ENCODE measurements at places on chromosomes 3 and 15.

GRCh38 chr3:65788461-65788860 is 250.3 kb downstream of the MAGI1 start:
- no peak for DNase-seq

- no peak for DNase-seq
Measured at GRCh38 chr3:102200126-102200525, 234.7 kb upstream of the ZPLD1 start.

DNA sequence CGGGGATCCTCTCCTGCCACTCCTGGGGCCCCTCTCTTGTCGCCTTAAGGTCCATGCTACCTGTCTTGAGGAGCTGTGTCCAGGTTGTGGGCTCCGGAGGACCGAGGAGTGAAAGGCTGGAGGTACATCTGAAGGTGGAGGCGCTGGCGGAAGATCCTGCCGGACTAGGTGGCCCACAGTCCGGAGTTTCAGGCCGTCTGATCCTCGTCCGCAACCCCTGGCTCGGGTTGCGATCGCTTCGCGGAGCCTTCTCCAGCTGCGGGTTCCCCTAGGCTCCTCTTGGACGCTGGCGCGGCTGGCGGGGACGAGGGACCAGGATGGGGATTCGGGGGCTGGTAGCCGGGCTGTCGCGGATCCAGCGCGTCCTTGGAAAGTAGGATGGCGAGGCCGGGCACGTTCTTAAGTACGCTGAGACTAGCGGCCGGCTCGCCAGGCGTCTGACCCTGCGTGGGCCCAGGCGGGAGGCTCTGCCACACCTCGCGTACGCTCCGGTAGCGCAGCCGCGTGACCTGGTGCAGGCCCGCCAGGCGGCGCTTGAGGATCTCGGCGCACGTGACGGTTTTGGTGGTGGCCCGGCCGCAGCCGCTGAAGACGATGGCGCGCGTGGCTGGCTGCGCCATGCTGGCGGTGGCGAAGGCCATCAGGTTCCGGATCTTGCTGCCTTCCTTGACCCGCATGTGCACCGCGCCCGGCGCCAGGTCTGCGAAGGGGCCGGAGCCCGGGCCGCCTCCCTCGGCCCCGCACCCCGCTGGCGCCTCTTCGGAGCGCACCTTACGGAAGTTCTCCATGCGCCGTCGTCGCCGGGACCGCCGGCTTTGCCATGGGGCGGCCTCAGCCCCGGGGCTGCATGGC is 550 bp downstream of the RPP25 start:
- peak; percentile 53 for DNase-seq

DNA sequence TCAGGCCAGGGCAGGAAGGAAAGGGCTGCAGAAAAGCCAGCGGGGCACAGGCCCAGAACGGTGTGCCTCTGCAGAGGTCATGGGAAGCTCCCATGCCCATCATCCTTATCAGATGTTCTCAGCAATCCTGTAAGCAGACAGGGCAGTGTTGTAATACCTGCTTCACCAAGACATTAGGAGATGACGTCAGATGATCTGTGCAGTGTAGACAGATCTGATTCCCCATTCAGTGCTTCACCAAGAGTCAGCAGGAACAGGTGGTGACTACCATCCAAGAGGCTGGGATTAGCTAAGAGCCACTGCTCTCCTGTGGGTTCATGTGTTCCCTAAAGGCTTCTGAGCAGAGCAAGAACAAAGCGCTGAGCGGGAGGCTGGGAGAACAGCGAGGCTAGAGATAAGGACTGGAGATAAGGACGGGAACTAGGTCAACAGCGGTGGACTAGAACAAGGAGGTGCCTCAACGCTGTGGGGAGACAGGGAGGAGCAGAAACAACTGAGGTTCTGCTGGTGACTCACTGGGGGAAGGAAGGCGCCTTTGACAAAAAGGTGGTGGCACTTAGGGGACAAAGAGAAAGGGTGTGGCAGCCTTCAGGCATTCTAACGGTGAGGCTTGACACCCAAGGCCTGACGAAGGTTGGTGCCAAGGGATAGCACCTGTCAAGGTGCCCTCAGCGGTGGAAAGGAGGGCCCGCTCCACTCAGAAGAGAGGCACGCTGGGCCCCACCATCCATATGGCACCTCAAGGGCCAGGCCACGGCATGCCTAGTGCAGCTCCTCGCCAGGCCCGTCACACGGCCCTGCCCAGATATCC is 28.4 kb downstream of the CCDC12 start:
- peak; percentile 33 for DNase-seq

DNA sequence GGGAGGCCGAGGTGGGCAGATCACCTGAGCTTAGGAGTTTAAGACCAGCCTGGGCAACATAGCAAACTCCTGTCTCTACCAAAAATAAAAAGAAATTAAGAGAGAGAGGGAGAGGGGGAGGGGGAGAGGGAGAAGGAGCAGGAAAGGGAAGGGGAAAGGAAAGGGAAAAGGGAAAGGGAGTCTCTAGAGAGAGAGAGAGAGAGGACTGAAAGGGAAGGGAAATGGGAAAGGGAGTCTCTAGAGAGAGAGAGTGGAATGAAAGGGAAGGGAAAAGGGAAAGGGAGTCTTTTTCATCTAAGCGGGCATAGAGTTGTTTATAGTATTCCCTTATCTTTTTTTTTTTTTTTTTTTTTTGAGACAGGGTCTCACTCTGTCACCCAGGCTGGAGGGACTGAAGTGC is 148.1 kb downstream of the NEO1 start:
- no peak for DNase-seq

DNA sequence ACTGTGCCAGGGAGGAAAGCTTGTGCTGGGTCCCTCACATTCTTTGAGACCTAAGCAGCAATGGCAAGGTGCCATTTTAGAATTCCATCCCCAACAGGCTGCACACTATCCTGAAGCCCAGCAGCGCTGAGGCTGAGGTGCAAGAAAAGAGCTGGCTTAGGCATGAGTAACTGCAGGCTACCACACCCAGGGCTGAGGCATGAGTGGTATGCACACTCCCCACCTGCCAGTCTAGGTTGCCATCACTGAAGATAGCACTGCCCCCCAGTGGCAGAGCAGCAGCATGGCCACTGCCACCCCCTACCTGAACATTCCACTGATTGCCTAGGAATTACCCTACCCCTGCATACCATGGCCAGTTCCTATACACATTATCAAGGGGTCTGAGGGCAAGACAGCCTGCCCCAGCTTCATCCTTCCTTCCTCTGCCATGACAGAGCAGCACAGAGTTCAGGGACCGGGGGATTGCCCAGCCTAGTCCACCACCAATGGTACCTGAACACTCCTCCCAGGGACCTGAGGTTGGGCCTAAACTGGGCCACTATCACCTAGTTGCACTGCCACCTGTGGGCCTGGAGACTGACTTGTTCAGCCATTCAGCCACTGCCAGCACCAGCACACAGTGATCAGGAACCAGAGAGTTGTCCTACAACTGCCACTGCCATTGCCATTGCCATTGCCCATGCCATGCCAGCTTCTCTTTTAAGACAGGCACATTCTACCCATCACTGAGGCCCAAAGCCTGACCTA is 129.8 kb downstream of the SATB1 start:
- DNase-seq = no peak

DNA sequence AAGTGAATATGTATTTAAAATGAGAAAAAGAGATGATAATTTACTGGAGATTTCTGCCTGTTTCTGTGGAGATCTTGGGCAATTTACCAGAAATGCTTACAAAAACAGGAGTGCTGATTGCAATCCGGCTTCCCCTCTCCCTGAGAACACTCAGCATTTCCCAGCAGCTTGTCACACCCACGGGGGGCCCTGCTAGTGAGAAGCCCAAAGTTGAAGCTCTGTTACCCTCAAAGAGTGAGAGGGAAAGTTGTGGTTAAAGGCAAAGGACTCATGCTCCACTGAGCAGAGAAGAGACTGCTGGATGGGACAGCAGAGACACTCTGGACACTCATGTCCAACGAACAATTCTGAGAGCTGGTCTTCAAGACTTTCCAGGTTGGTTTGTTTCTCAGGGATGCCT is 2.9 kb downstream of the MCTP2 start:
- DNase-seq = no peak

DNA sequence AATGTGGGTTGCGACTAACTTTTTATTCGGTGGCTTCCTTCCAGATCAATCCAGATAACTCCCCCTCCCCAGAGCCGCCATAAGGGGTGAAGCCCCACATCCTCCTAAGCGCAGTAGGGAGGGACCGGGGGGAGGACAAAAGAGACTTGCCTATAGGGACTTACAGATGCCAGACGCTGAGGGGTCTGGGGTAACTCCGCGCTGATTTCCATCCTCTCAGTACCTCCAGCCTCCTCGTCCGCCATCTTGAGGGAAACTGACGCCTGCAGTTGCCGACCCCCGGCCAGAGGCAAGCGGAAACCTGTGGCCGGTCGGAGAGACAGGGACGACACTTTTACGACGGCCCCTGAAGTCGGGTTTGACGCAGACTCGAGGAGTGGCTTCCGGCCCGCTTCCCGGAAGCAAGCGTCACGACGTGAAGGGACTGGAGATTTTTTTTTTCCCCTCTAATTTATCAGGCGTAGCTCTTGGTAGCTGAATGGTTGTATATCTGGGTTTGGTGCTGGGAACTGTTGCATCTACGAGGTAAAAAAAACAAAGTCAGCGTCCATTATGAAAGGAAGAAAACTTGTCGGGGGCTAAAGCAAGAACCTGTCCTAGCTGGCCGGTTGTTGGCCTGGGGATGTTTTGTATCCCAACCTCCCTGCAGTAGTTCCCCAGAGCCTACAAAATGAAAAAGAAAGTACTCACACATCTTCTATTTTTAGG is at the start of gene UBR1:
TSS of gene UBR1 (minus strand) at position 261 of the 708 bp plus-strand sequence. CDS start at position 245, 16 bp downstream.
- peak; percentile 78 for DNase-seq

DNA sequence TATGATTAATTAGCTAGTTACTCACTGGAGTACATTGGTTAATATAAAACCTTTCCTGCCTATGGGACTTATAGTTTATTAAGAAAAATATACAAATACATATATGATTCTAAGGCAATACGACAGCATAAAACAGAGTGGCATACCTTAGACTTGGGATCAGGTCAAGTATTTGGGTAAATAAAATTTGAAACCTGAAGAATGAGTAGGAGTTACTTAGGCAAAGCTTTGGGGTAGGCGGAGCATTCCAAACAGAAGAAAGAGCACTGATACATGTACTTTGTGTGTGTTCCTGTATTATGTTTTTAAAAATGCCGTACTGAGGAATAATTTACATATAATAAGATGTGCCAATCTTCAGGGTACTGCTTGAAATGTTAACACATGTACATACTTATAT is 15.1 kb downstream of the ZPLD1 start:
- DNase-seq = no peak

GRCh38 chr3:35690271-35690670 is 50.9 kb downstream of the ARPP21 start:
- DNase-seq = no peak

DNA sequence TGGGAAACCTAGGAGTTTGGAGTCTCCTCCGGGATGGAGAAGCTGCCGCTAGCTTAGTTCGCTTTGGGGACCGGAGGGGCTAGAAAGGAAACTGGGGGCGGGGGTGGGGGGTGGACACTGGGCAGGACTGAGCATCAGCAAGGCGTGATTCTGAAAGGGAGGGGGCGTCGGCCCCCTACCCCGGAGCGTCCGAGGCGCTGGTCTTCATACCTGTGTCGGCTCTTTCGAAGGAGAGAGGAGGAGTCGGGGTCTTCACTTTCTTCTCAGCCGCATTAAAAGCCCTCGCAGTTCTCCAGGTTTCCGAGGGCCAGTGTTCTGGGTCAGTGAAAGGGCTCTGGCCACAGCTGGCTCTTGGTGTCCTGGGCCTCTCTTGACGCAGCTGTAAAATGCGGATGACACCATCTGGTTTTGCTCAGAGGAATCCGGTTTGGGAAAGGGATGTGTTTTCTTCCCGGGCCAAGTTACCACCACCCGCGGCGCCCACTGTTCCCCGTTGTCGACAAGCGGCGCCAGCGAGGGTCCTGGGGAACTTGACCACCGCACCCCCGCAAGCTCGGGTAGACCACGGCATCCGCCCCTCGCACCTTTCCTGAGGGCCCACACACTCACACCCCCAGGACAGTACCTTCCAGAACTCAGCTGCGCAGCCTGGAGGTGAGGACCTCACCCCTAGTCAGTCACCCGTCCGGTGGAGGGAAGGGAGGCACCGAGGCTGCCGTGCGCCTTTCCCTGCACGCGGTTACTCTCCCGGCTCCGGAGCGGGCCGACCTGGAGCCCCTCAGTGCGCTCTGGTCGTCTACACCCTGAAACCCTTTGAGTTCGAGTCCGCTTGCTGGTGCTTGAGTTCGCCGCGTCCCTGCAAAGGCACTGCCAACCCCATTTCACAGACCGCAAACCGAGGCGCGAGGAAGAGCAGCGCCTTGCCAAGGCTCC is 660 bp downstream of the CCK start:
- DNase-seq = no peak

GRCh38 chr3:128471720-128472119 is 5.0 kb upstream of the DNAJB8 start:
- no peak for DNase-seq

Data from activated CD8-positive, alpha-beta memory T cell treated with anti-CD3 and anti-CD28 coated beads for 1 hour (primary cell).